ENCODE measurements at places on chromosomes 3 and 15.

- DNase-seq: no peak
These were observed 246.5 kb upstream of the LRRN1 start for GRCh38 chr3:3552761-3553160.

DNA sequence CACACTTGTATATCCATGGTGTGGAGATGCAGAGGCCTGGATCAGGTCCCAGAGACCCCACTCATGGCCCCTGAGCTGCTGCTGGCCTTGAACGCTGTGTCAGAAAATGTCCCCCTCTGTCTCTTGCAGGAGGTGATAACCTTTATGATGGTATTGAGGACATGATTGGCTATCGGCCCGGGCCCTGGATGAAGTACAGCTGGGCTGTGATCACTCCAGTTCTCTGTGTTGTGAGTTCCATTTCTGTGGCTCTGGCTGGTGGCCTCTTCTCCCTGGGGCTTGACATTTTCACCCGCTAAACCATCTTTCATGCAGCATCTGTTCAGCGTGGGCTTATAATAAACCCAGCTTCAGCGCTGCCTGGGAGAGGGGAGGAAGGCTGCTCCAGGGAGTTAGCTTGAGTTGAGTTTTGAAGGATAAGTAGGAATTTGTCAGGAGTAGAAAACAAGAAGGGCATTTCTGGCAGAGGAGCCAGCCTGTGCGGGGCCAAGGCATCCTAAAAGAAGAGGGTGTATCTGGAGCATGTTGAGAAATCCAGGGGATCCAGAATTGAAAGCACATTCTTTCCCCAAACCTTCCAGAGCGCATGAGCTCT, 61.1 kb downstream of the GRIP2 start:
- DNase-seq: no peak

DNA sequence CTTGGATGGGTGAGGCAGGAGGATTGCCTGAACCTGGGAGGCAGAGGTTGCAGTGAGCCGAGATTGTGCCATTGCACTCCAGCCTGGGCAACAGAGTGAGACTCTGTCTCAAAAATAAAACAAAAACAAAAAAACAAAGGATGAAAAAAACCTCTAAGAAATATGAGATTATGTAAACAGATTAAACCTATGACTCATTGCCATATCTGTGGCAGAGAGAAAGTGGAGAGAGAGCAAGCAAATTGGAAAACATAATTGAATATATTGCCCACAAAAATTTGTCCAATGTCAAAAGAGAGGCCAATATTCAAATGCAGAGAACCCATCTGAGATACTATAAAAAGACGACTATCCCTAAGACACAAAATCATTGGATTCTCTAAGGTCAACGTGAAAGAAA, 1106.0 kb downstream of the OTOL1 start:
- no peak for DNase-seq

GRCh38 chr15:48866141-48866563, 11.8 kb upstream of the EID1 start:
- no peak for DNase-seq

DNA sequence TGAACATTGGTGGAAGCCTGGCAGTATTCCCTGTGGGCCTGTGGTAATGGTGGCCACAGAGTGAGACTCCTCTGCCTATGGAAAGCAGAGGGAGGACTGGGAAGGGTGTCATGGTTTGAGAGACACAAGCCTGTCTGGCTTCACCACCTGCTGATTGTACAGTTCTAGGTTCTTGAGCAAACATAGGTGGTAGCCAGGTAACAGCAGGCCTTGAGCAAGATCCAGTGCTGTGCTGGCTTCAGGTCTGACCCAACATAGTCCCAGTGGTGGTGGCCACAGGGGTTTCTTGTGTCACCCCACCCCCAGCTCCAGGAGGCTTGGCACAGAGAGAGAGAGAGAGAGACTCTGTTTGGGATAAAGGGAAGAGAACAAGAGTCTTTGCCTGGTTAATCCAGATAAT, 22.7 kb upstream of the KPNA4 start:
- DNase-seq: no peak
